ENCODE measurements at places on chromosomes 4 and X. TPM values are rescaled to one million over a fixed set of nuclear protein-coding genes. Genes with fewer than 3 reads are reported as not detected.

Gene TMEM47
- total RNA-seq: 86.8 TPM

Gene POLN
- 4.8 TPM for total RNA-seq

Gene CCSER1
- total RNA-seq: 85.6 TPM

Gene VCX
- total RNA-seq: not detected

All from camera-type eye (tissue), 1 donor.